Activated CD4-positive, alpha-beta T cell treated with anti-CD3 and anti-CD28 coated beads, Interleukin-2, amount 50 U/mL, for 24 hours (primary cell): ENCODE measurements at places on chromosomes 16 and 17.
A peak's percentile ranks its signal among the peaks of the same experiment; 100 is the strongest.

- no peak for DNase-seq
Observed at GRCh38 chr16:14131774-14132695, 60.9 kb downstream of the MRTFB start.

- no peak for DNase-seq
Observed at GRCh38 chr17:46942441-46943217, 19.7 kb downstream of the GOSR2 start.

DNA sequence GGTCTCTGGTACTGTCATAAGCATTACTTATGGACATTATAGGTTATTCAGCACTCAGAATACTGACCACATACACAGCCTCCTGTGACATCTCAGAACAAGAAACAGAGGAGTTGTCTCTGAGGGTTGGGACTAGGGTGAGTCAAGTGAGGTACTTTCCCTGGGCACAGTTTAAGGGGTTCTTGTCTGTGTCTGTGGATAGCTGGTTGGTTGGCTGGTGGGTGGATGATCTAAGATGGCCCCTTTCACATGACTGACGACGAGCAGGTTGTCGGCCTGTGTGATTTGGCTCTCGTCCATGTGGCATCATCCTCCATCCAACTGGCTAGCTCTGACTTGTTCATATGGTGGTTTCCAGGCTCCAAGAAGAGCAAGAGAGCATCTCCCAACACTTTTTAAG lies 163.9 kb downstream of the PRKCB start:
- peak; percentile 46 for DNase-seq

DNA sequence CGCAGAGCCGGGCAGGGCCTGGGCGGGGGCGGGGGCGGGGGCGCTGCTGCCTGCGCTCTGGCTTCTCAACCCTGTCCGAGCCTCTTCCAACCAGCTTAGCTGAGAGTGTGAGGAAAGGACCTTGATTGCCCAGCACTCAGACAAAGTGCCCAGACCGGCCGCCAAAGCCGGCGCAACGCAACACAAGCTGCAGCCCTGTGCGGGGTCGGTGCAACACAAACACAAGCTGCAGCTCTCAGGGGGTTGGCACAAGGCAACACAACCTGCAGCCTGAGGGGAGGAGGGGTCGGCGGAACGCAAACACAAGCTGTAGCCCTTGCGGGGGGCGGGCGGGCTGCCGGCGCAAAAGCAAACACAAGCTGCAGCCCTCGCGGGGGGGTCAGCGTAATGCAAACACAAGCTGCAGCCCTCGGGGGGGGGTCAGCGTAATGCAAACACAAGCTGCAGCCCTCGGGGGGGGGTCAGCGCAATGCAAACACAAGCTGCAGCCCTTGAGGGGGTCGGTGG lies 60.0 kb downstream of the KLHDC4 start:
- DNase-seq, result no peak

DNA sequence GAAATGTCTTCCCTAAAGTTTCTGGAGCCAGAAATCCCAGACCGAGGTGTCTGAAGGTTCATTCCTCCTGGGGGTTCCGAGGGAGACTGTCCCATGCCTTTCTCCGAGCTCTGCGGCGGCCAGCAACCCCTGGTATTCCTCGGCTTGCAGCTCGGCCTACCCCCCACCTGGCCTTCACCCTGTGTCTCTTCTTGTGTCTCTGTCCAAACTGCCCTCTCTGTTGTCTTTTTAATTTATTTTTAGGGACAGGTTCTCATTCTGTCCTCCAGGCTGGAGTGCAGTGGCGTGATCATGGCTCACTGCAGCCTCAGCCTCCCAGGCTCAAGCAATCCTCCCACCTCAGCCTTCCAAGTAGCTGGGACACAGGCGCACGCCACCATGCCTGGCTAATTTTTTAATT lies 211.7 kb downstream of the SEC14L1 start:
- no peak for DNase-seq

GRCh38 chr16:10871157-10871991 lies 5.6 kb upstream of the CIITA start:
- no peak for DNase-seq

DNA sequence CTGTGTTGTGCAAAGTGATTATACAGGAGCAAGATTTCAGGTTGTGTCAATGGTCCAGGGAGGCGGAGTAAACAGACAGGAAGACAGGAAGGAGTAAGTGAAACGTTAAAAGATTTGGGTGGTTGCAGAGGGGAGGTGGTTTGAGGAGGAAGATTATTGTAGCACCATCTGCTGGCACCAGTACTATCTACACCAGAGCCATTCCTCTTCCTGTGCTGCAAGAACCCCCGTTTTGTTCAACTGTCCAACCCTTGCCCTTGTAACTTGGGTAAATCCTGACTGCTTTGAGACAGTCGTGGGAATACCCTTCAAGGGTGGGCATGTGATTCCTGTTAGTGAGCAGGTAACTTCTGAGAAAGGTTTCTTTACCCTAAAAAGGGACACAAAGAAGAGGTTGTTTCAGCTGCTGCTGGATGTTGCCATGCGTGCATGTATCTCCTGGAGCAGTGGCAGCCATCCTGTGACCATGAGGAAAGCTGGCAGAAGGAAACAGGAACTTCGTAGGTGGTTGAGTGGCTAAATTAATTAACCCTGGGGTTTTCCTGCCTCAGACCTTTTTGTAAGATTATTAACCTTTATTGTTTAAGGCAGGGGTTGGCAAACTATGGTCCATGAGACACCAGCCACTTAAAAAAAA lies 124.1 kb downstream of the PRKCA start:
- no peak for DNase-seq

DNA sequence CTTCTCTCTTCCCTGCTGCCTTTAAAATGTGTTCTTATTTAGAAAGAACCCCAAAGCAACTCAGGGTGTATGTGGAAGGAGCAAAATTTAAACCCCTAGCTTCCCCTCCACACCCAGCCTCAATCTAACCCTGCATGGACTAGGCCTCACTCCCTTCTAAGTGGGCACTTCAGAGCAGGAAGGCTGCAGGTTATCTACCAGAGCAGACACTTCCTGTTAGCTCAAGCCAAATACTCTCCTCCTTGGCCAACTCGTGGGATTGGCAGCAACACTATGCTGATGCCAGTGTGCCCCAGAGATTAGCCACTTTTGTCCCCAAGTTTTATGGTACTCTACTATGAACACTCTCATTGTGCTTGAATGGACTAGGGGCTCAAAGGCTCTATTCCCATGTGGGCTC lies 35.6 kb downstream of the CCDC42 start:
- no peak for DNase-seq

GRCh38 chr16:72905581-72905980 lies 142.3 kb downstream of the ZFHX3 start:
- no peak for DNase-seq
